CD4-positive, alpha-beta memory T cell (primary cell): ENCODE measurements at places on chromosomes 1 and 21. TPM values are rescaled to one million over a fixed set of nuclear protein-coding genes. Genes with fewer than 3 reads are reported as not detected.

SIK1 gene
- total RNA-seq: 0.35 TPM

- H3K4me3 ChIP-seq: no peak overlapping the region
- H3K36me3 ChIP-seq: no peaks in the 10 kb centered on the region
- no peak for DNase-seq
- no peaks in the 10 kb centered on the region for H3K4me1 ChIP-seq
- no peak overlapping the region for H3K27ac ChIP-seq
Observed at GRCh38 chr1:174110053-174110452, 49.3 kb upstream of the RABGAP1L start.

DNA sequence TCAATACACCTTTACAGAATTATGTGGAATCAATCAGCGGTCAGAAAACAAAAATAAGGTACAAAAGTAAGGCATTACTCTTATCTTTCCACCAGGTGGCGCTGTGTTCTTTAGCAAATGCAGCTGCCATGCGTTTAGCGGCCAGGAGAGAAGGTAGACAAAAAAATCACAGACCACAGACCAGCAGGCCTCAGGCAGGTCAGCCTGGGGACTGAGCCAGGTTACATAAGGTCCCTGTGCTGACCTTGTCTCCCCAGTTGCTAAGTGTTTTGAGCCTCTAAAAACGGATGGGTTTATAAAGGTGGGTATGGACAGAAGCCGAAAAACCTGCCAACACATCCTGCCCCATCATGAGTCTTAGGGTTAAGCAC is 2.8 kb downstream of the RGS16 start:
- peaks cover 41% of the 10 kb centered on the region for H3K4me1 ChIP-seq
- H3K27me3 ChIP-seq: no peaks in the 10 kb centered on the region
- peaks cover 3% of the 10 kb centered on the region for H3K36me3 ChIP-seq

DNA sequence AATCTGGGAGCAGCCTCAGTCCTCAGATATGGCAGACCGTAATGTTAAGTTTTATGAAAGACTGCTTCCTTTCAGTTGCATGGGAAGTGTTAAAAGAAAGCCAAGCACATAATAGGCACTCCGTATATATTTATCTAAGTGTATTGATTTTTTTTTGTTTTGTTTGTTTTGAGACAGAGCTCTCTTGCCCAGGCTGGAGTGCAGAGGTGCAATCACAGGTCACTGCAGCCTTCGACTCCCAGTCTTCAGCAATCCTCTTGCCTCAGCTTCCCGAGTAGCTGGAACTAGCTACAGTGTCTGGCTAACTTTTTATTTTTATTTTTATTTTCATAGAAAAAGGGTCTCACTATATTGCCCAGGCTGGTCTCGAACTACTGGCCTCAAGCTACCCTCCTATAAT is 341.8 kb downstream of the USH2A start:
- no peak overlapping the region for H3K4me3 ChIP-seq
- no peaks in the 10 kb centered on the region for H3K4me1 ChIP-seq
- no peak overlapping the region for H3K27ac ChIP-seq
- no peak for DNase-seq

GRCh38 chr1:108071601-108072000 is 106.6 kb upstream of the VAV3 start:
- H3K4me3 ChIP-seq: no peak overlapping the region
- no peak for DNase-seq
- no peaks in the 10 kb centered on the region for H3K27me3 ChIP-seq
- no peak overlapping the region for H3K27ac ChIP-seq
- H3K36me3 ChIP-seq: no peaks in the 10 kb centered on the region
- H3K4me1 ChIP-seq: peaks cover under 1% of the 10 kb centered on the region

- no peaks in the 10 kb centered on the region for H3K4me1 ChIP-seq
- H3K27ac ChIP-seq: no peak overlapping the region
- no peak for DNase-seq
- H3K27me3 ChIP-seq: no peaks in the 10 kb centered on the region
- no peak overlapping the region for H3K4me3 ChIP-seq
- H3K36me3 ChIP-seq: no peaks in the 10 kb centered on the region
Observed at GRCh38 chr1:79519084-79519760, 512.7 kb upstream of the ADGRL4 start.
